ENCODE measurements at places on chromosomes 3 and 15.

DNA sequence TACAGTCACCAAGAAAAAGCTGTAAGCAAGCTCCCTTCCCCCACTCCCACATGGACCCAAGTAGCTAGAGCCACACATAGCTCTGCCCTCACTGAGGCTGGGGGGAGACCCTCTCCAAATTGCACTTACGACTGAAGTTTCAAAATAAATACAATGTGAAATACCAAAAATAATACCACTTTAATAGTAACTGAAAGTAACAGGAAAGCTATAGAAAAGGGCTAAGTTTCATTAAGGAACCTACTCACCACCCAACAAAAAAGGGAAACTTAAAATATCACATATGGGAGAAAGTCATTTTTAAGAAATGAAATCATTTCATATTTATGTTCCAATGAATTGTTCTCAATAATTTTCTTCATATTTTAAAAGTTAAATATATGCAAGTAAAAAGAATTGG, 130.4 kb upstream of the UBE2E2 start:
- no peak for DNase-seq

GRCh38 chr3:48299746-48300712, 33.4 kb downstream of the SPINK8 start:
- no peak for DNase-seq

DNA sequence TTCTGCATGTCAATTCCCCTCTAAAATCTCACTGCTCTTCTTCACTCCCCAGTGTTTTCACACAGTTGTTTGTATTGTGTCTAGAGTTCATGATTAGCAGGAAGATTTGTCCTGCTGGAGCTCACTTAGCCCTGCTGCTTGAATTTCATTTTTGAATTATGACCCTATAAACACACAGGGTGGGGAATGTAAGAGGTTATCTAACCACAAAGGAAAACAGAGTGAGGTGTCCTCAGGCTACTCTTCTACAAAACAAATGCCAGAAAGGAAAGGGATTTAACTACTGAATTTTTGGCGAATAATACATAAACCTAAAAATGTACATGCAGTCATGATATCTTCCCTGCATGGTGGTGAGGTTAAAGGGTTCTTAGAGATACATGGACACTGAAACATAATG, 215.1 kb upstream of the CNTN4 start:
- no peak for DNase-seq

DNA sequence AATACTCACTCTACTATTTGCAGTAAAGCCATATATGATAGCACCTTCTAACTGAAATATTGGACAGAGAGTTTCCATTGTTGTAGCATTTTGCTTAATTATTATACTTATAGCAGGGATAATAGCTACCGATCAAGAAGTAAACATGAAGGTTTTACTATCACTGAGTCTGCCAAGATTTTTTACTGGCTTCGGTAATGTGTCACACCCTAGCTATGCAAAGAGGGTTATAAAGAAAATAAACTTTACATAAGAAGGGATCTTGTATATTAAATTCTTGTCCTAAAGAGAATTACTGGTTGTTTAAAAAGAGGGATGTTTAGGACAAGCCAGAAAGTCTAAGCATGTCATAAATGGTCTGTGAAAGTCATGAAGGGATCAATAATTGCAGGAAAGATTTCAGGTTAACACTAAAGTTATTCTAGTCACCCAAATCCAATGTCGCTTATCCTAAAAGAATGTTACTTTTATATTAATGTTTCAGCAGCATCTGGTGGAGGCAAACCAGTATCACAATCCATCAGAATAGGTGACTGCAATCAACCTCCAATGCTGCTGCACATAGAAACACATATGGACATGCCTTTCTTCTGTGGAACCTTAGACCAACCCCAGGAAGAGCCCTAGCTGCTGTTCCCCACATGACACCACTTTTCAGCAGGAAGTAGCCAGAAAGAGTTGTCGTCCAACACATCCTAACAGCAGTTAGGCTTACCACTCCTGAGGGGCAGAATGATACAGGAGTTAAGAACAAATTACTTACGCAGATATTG, 62.7 kb upstream of the GK5 start:
- DNase-seq: no peak

GRCh38 chr3:46926871-46927717, 49.5 kb downstream of the CCDC12 start:
- no peak for DNase-seq

- DNase-seq: no peak
These were observed 33.4 kb downstream of the FRMD4B start for GRCh38 chr3:69352305-69353087.

- DNase-seq: no peak
These were observed 247.4 kb downstream of the XXYLT1 start for GRCh38 chr3:195023576-195023975.

DNA sequence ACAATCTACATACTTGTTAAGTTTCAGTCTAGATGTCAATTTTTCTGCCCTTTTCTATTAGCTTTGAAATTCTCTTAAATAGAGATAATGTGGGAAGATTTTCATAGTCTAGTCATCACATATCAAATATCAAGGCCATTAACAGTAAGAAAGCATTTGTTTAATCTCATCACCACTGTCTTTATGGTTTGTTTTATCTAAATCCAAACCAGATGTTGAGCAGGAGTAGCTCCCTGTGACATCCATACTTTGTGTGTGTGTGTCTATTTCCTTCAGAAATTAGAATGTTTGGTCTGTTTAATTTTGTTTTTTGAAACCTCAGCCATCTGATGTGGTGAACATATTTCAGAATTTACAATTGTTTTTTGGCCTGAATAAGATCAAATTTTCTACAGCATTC, 23.1 kb upstream of the GOLGA8B start:
- no peak for DNase-seq

DNA sequence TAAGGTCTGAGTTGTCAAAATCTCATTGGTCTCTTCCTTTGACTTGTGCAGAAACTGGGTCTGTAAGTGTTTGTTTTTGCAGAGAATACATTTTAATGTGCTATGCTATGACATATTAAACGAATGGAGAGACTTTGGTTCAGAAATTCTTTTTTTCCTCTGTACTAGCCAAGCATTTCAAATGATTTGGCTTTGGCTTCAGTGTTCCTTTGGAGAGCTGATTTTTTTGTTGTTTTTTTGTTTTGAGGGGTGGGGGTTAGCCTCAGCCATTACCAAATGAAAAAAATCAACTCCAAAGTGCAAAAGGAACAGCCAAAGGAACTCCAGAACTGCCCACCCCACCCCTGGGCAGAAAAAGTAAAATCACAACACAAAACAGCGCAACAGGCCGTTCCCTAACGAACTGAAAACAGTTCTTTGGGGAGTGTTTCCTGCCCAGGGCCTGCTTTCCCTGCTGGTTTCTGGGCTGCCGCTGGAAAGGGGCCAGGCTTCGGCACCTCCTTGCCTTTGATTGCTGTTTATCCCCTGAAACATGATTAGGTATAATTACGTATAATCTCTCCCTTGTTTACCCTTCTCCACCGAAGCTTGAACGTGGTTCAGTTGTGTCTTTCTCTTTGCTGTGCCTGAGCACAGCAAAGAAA, 57.6 kb upstream of the NEO1 start:
- DNase-seq: no peak

DNA sequence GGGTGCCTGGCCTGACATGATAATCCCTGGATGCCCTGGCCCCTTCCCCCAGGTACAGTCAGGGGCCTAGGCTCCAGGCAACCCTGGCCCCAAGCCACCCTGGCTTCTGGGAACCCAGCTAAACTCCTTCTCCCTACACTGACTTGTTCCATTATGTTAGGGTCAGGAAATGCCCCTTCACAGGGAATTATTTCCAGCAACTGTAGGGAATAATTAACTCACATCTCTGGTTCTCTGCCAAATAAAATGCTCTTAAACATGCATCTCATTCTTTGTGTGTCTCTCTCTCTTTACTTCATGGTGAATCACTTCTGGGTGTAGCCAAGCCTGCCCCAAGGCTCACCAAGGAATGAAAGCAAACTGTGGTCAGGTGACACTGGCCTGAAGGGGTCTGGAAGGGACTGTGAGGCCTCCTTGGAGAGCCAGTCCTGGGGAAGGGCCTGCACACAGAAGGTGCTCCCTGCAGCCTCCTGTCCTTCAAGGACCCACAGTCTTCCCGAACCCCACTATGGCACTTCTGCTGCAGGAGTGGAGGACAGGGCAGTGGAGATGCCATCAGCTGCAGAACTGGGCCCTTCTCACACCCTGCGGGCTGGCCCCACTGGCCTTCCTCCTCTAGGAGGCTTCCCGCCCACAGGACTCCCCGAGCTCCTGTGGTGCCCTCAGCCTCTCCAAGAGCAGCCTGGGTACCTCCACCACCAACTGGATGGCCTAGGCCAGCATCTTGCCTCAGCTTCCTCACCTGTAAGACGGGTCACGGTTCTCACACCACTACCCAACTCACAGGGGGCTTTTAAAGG, 17.6 kb downstream of the TKT start:
- no peak for DNase-seq

DNA sequence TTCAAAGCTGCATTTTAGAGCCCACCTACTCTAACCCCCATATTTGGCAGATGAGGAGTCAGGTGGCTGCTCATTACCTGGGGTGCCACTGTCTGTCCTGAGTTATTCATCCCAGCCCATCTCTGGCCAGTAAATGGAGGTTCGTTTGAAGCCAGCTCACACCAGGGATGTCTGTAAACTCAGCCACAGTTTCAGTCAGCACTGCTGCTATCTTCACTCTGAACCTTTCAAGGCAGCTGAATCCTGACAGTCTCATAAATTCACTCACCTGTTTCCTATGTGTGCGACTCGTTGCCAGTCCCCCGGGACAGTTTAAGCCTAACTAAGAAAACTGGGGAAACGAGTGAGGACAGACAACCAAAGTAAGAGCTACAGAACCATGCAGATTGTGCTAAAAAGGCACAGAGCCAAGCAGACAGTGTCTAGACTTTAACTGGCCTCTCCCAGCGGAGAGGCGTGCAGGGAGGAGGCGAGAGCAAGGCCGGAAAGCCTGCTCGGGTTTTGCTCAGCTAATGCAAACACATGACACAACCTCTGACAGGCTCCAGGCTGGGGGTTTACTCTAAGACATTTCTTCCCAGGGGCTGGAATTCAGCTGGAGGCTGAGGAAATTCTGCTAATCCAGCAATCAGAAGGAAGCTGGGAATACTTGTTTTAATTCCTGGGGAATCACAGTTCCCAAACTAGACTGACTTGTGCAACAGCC, 12.0 kb downstream of the FSTL1 start:
- DNase-seq: no peak

DNA sequence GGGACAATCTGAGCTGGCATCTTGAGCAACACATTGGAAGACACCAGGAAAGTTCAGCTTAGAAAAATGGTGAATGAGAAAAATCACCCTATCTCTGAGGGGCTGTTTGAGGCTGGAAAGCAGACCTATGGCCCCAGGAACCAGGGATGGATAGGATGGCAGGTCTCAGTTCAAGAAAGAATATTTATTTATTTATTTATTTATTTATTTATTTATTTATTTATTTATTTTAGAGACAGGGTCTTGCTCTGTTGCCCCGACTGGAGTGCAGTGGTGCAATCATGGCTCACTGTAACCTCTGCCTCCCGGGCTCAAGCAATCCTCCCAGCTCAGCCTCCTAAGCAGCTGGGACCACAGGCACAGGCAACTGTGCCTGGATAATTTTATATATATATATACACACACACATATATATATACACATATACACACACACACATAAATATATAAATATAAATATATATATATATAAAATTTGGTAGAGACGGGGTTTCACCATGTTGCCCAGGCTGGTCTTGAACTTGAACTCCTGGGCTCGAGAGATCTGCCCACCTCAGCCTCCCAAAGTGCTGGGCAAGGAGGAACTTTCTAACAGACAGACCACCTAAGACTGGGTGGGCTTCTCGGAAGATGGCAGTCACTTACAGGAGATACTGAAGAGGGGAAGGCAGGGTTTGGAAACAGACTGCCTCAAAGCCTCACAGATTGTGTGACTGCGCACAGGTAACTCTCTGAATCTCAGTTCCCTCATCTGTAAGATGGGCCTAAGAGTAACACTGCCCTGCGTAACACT, 29.7 kb downstream of the CCDC13 start:
- DNase-seq: no peak

DNA sequence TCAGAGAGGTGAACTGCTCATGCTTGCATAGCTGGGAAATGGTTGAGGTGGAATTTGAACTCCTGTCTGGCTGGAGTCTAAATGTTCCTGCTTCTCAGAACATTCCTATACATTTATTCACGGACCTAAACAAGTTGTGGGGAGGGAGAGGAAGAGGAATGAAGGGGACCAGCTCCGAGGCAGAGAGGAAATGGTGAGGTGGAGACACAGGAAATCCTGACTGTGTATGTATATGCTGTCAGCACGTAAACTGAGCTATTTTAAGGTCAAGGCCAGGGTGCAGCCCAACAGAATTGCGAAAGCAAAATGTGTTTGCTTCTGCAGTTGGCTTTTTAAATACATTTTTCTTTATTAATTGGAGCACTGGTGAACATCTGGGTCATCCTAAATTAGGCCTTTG, 74.1 kb upstream of the POMGNT2 start:
- DNase-seq: peak; percentile 9

DNA sequence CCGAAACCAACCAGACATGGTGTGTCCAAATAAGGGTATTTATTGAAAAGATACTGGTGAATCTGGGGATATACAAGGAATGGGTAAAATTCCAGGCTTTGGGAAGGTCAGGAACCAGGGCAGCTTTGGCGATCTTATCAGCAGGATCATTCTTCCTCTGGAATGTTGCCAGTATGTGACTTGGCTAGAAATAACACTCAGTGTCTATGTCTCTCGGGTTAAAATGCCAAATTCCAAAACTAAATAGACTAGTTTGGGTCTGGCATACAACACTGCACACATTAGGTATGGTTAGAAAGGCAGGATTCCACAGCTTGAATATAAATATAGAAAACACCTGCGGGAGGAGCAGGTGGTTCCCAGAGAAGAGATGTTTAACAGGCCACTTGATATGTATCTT, 220.2 kb upstream of the CD96 start:
- no peak for DNase-seq

- DNase-seq: no peak
These were observed 27.3 kb upstream of the ABI3BP start for GRCh38 chr3:101020351-101021015.

GRCh38 chr15:94233441-94233840, 2.1 kb downstream of the MCTP2 start:
- DNase-seq: no peak

- DNase-seq: no peak
These were observed 22.0 kb downstream of the B3GALNT1 start for GRCh38 chr3:161083131-161083530.

- no peak for DNase-seq
These were observed 23.7 kb downstream of the XXYLT1 start for GRCh38 chr3:195247086-195247862.

DNA sequence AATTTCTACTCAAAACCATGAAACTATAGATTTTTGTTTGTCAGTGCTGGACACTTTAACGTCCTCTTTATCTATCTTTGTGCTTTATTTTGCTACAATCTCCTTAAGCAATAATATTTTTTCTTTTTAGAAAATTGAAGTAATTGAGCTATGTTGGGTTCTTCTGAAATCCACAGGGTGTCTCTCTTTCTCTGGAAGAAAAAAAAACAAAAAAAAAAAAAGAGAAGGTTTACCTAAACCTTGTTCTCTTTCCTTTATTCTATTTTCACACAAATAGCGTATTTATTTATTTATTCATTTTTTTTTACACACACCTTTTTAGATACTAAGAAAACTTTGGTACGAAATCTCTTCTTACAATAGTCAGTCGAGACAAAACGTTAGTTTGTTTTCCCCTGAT, 601.0 kb downstream of the EDEM1 start:
- no peak for DNase-seq

- DNase-seq: no peak
These were observed 36.2 kb downstream of the CBLB start for GRCh38 chr3:105832644-105833043.

- no peak for DNase-seq
These were observed 57.0 kb downstream of the PPARG start for GRCh38 chr3:12345584-12346494.

- no peak for DNase-seq
These were observed 81.1 kb downstream of the MEGF11 start for GRCh38 chr15:66172324-66172980.

Data from activated CD8-positive, alpha-beta memory T cell treated with anti-CD3 and anti-CD28 coated beads for 1 hour (primary cell).